H1 (cell line): ENCODE measurements at places on chromosomes 16 and 17. TPM values are rescaled to one million over a fixed set of nuclear protein-coding genes. Genes with fewer than 3 reads are reported as not detected.
A peak's percentile ranks its signal among the peaks of the same experiment; 100 is the strongest.

The COA3 gene
- total RNA-seq: 68.4 and 71.2 TPM in 2 replicates

GRCh38 chr16:3490911-3491629 lies 4.2 kb downstream of the C16orf90 start:
- no peak overlapping the region for H3K27ac ChIP-seq
- H3K4me3 ChIP-seq: no peak overlapping the region
- H3K36me3 ChIP-seq: no peaks in the 10 kb centered on the region; the same call in 1 of the 2 replicates

DNA sequence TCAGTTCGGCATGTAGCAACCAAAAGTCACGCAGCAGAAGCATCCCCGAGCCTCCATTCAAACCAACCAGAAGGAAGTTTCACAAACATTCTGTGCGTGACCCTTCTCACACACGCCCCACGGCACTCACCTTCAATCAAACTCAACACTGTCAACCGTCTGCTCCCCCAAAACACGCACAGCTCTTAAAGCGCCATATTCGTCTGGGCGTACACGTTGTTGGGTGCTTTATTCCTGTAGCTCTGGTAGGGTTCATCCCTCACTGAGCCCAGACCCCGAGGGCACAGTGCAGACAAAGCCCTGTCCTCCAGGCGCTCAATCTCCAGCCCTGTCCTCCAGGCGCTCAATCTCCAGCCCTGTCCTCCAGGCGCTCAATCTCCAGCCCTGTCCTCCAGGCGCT lies 2.2 kb downstream of the RAB40B start:
- peaks cover 6% of the 10 kb centered on the region; the same call in 1 of the 2 replicates for H3K4me1 ChIP-seq
- peaks cover 34% of the 10 kb centered on the region for H3K27me3 ChIP-seq
- H3K36me3 ChIP-seq: no peaks in the 10 kb centered on the region; the same call in 1 of the 2 replicates
- H3K4me3 ChIP-seq: no peak overlapping the region
- no peak overlapping the region for H3K27ac ChIP-seq

DNA sequence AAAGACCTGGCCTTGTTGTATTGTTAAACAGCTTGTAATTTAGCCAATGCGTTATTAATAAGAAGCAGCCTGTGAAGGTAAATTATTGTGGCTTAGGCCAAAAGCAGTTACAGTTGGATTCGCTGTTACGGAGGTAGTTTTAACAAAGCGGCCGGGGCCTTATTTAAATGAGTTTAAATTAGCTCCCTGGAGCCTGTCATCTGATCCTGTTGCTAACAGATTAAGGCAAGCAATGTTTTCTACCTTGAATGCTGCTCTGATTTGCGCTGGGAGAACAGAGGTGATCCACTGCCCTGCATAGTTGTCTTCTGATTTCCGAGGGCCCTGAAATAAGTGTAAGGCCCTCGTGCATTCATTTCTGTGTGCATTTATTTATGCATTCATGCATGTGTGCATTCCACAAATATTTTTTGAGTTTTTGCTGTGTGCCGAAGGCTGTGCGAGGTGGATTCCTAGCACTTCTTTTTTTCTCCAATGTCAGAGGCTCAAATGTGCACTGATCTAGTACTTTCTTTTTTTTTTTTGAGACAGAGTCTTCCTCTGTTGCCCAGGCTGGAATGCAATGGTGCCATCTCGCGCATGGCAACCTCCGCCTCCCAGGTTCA lies 10.9 kb downstream of the SEC14L5 start:
- H3K27me3 ChIP-seq: no peaks in the 10 kb centered on the region
- peaks cover 15% of the 10 kb centered on the region for H3K4me1 ChIP-seq
- peak overlapping the region; percentile 18; the same call in 1 of the 2 replicates for H3K27ac ChIP-seq
- H3K4me3 ChIP-seq: no peak overlapping the region

The FOXC2 gene
- total RNA-seq: 0.09 and 0.11 TPM in 2 replicates

GRCh38 chr16:64292953-64293352 lies 828.9 kb downstream of the CDH11 start:
- DNase-seq: no peak
- H3K4me3 ChIP-seq: no peak overlapping the region

The COL1A1 gene
- total RNA-seq: 80.4 and 88.1 TPM in 2 replicates

The NKD1 gene
- 3.1 and 4.5 TPM in 2 replicates for total RNA-seq

- H3K36me3 ChIP-seq: no peaks in the 10 kb centered on the region
- no peaks in the 10 kb centered on the region for H3K27me3 ChIP-seq
- no peaks in the 10 kb centered on the region for H3K4me1 ChIP-seq
- no peak overlapping the region for H3K27ac ChIP-seq
- H3K4me3 ChIP-seq: no peak overlapping the region
Observed at GRCh38 chr16:87551487-87551886, 50.8 kb upstream of the JPH3 start.

DNA sequence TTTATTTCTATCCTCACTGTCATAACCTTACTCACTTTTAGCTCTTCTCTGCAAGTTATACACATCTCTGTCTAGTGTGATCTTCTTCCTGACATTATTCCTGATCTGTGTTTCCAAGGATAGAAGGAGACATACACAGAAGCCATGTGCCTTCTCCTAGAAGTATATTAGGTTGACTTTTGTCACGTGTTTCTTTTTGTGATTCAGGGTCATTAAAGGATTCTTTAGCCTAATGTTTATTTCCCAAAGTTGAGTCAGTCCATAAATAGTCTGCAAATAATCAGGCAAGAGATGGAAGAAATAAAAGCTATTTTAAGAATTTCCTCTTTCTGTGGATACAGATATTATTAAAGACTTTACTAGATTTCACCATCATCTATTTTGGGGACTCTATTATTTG lies 214.1 kb upstream of the GOT2 start:
- H3K4me1 ChIP-seq: no peaks in the 10 kb centered on the region
- no peak for DNase-seq
- H3K27me3 ChIP-seq: no peaks in the 10 kb centered on the region
- no peak overlapping the region for H3K4me3 ChIP-seq
- H3K27ac ChIP-seq: no peak overlapping the region

DNA sequence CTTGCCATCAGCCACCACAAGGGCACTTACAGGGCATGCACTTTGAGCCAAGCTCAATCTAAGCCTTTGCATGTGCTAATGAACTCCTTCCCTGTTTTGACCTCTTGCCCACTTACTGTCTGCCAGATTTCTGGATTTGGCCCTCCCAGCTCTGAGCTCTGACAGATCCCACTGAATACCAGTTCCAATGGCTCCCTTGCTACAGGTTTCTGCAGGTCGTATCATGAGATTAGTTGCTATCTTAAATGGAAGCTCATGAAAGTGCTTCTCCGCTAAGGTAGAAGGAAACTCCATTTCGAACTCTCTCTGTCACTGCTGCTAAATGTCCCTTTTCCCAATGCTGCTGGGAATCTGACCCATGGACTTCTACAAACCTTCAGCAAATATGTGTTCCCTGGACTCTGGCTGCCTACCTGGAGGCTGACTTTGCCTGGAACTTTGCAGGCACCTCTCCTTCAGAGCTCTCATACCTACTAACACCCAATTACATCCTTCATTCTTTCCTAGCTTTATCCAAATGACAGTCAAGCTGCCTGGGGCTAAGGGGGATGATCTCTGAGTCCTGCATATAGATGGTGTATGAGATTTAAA lies 23.5 kb upstream of the TOB1 start:
- H3K4me3 ChIP-seq: no peak overlapping the region
- DNase-seq: no peak
- H3K27ac ChIP-seq: no peak overlapping the region
- no peaks in the 10 kb centered on the region for H3K36me3 ChIP-seq

The CORO1A gene
- 11.7 and 12.1 TPM in 2 replicates for total RNA-seq

- H3K4me1 ChIP-seq: peaks cover 11% of the 10 kb centered on the region; the same call in 1 of the 2 replicates
- no peak for DNase-seq
- no peak overlapping the region for H3K27ac ChIP-seq
- no peaks in the 10 kb centered on the region for H3K36me3 ChIP-seq
Observed at GRCh38 chr16:4415538-4416199, 727 bp downstream of the CORO7 start.

DNA sequence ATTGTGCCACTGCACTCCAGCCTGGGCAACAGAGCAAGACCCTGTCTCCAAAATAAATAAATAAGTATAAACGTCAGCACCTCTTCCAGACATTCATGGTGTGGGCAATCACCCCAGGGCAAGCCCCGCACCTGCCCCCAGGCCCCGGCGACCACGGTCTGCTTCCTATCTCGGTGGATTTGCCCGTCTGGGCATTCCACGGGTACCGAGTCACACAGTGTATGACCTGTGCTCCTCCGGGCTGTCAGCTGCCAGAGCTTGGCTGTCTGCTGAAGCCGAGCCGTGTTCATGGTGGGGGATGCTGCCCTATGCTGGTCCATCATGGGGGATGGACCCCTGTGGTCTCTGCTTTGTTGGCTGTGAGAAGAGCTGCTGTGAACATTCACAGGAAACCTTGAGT lies 15.4 kb downstream of the CYBC1 start:
- H3K27ac ChIP-seq: no peak overlapping the region
- H3K27me3 ChIP-seq: no peaks in the 10 kb centered on the region

DNA sequence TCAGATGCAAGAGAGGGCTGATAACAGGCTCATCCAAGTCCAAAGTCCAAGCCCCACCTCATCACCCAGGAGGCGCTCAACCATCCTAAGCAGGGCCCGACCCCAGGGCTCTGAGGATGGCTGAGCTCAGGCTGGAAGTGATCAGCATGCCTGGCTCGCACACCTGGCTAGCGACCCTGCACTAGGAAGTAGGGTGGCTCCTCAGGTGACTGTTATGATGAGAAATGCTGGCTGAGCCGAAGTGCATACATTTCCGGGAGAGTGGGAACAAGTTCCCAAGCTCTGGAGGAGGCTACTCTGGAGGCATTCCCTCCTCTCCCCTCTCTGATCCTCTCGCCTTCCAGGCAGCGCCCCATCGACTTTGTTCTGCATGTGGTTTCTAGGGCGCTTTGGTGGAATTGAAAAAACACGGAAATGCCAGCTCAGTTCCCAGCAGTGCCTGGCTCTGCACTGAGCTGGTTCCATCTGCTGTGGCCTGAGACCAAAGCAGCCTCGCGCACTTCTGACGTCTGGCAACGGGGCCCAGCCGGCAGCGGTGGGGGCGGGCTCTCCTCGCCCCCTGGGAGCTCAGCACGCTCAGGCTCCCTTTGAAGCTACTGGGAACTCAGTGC lies 130.3 kb downstream of the IRF8 start:
- no peaks in the 10 kb centered on the region for H3K36me3 ChIP-seq
- no peak overlapping the region for H3K4me3 ChIP-seq
- H3K27ac ChIP-seq: no peak overlapping the region; the same call in 1 of the 2 replicates
- no peaks in the 10 kb centered on the region for H3K27me3 ChIP-seq

DNA sequence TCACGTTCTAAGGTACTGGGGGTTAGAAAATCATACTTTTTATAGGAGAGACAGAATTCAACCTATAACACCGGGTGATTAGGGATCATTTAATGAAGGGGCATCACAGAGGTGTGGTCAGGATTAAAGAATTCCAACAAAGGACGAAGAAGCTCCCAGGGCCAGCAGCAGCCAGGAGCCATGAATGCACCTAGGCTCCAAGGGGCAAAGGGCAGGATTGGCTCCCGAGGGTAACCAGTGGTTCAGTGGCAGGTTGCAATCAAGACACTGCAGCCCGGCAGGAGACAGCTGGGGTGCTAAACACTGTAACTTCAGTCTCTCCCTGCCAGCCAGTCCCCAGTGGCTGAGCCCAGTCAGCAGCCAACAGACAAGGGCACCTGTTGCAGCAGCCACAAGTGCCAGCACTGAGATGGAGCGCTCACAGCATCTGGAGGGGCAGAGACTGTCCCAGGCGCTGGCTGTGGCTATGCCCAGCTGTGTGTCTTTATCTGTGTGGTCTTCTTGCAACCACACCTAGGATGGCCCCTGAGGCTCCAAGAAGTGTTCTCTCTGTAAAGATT lies 23.9 kb downstream of the DHRS7C start:
- no peaks in the 10 kb centered on the region; the same call in 1 of the 2 replicates for H3K4me1 ChIP-seq
- no peaks in the 10 kb centered on the region for H3K36me3 ChIP-seq

The ULK2 gene
- total RNA-seq: 5.3 and 5.4 TPM in 2 replicates

GRCh38 chr17:29640413-29640812 lies 17.7 kb upstream of the CORO6 start:
- DNase-seq: no peak
- no peaks in the 10 kb centered on the region for H3K27me3 ChIP-seq
- no peak overlapping the region for H3K27ac ChIP-seq

DNA sequence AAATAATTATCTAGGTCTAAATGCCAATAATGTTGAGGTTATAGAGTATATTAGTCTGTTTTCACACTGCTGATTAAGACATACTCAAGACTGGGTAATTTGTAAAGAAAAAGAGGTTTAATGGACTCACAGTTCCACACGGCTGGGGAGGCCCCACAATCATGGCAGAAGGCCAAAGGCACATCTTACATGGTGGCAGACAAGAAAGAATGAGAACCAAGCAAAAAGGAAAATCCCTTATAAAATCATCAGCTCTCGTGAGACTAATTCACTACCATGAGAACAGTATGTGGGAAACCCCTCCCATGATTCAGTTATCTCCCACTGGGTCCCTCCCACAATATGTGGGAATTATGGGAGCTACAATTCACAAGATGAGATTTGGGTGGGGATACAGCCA lies 2.9 kb upstream of the KATNB1 start:
- DNase-seq: no peak
- no peaks in the 10 kb centered on the region for H3K27me3 ChIP-seq
- no peak overlapping the region for H3K4me3 ChIP-seq
- H3K36me3 ChIP-seq: no peaks in the 10 kb centered on the region
- H3K4me1 ChIP-seq: no peaks in the 10 kb centered on the region

DNA sequence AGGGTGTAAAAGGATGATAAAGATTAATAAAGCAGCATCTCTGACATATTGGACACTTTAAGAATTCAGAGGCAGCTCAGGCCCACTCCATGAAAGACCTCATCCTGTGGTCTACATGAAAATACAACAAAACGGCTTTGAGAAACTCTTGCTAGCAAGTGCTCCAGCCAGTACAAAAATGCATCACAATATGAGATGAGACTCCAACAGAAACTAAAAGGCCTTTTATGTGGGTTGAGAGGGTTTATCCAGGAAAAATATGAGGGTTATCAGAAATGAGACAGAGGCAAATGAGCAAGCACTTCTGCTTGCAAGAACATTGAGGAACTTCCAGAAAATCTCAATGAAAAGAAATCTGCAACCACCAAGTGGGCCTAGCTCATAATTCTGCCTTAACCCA lies 65.7 kb downstream of the LITAF start:
- H3K27me3 ChIP-seq: no peaks in the 10 kb centered on the region
- H3K4me1 ChIP-seq: no peaks in the 10 kb centered on the region
- H3K4me3 ChIP-seq: no peak overlapping the region
- DNase-seq: no peak
- H3K27ac ChIP-seq: no peak overlapping the region
- H3K36me3 ChIP-seq: no peaks in the 10 kb centered on the region

The HSD17B2 gene
- not detected in 2 replicates for total RNA-seq

The TNFRSF17 gene
- not detected in 2 replicates for total RNA-seq

The FLII gene
- total RNA-seq: 300 and 324 TPM in 2 replicates

The FDXR gene
- total RNA-seq: 24.2 and 25.6 TPM in 2 replicates

GRCh38 chr17:31321481-31321880 lies at the start of gene EVI2A:
EVI2A (minus strand) TSS chr17:31321622; CDS start chr17:31319013, 2,609 bp downstream.
- no peak for DNase-seq
- H3K4me3 ChIP-seq: no peak within 1 kb of the TSS
- H3K36me3 ChIP-seq: peaks cover 3% of the 10 kb centered on the region; the same call in 1 of the 2 replicates
- H3K27me3 ChIP-seq: no peaks in the 10 kb centered on the region
- no peak within 1 kb of the TSS for H3K27ac ChIP-seq
- 0 out of 2 replicates have a peak, but pooled peaks cover 4% of the 10 kb centered on the region for H3K4me1 ChIP-seq

DNA sequence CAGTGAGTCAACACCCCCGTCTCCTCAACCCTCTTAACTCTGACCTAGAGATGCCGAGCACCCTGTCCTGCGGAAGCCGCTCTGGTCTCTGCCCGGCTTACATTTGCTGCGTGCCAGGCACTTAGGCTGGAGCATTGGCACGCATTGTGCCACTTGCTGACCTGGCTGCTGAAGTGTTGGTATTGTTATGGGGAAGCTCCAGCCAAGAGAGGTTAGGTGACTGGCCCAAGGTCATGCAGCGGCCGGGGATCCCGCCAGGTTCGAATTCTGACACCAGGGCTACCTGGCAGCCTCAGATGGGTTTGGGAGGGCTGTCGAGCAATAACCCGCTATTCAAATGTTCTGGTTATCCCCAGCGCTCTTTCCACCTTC lies 5.0 kb upstream of the HSD17B1 start:
- DNase-seq: no peak
- H3K36me3 ChIP-seq: no peaks in the 10 kb centered on the region
- no peak overlapping the region for H3K27ac ChIP-seq
- no peaks in the 10 kb centered on the region for H3K27me3 ChIP-seq
- peak overlapping the region; percentile 61 for H3K4me3 ChIP-seq
